ENCODE measurements at places on chromosomes 1 and 21.

GRCh38 chr1:186775881-186776560 is 52.7 kb upstream of the PLA2G4A start:
- no peak for DNase-seq

GRCh38 chr1:53326598-53327181 is 1.2 kb downstream of the LRP8 start:
- DNase-seq, result peak; percentile 40

- no peak for DNase-seq
These were observed 17.5 kb upstream of the OTUD3 start for GRCh38 chr1:19864570-19865160.

DNA sequence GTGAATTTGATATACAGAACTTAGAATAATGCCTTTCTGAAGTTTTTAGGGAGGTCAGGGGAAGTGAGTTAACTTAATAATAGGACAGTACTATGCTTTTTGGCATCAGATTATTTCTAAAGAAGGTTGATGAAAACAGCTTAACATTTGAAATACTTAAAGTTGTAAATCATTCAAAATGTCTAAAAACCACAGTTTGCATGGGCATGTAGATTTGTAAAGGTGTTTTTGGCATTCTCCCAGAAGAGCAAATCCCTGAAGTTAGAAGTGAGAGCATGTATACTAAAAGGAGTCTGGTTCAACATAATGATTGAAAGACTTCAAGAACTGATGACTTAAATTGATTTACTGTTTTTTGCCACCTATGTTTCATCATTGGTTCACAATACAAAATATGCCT is 6.7 kb downstream of the DR1 start:
- DNase-seq, result no peak

DNA sequence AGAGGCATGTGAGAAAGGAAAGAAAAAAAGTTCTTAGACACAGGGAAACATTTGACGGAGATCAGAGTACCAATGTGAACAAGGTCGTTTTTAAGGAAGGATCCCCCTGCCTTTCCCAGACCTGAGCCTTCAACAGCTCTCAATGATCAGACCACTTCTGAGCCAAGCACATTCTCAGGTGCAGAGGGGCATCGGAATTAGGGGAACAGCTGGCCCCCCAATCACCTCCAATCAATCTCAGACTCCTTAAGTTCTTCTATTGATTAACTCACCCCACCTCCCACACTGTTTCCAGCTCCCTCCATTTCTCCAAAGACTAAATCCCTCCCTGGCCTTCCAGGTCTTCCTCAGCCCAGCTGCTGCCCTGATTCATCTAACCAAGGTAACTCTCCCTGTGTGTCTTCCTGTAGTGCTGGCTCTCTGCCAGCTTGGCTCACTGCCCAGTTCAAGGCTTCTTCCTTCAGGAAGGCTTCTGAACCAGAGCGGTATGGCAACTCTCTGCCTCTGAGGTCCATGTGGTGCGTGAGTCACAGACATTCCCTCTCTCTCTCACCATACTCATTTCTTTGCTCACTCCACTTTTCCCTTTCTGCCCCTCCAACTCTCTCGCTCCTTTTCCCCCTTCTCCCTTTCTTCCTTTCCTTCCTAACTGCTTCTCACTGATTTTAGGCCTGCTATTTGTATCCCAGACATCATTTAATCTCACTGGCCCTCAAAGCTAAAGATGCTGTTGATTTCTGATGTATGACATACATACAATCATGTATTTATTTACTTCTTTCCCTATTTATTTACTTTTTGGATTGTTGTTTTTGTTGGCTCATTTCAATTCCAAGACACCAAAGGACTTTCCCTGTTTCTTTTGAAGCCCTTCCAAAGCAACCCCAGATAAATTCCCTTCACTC is 18.1 kb downstream of the CFAP45 start:
- no peak for DNase-seq

- DNase-seq, result no peak
These were observed 174.4 kb upstream of the GALNT2 start for GRCh38 chr1:229892515-229893117.

GRCh38 chr1:61241411-61241838 is 159.1 kb downstream of the NFIA start:
- DNase-seq, result no peak

- DNase-seq, result no peak
These were observed 41.7 kb downstream of the GABPA start for GRCh38 chr21:25776440-25776839.

DNA sequence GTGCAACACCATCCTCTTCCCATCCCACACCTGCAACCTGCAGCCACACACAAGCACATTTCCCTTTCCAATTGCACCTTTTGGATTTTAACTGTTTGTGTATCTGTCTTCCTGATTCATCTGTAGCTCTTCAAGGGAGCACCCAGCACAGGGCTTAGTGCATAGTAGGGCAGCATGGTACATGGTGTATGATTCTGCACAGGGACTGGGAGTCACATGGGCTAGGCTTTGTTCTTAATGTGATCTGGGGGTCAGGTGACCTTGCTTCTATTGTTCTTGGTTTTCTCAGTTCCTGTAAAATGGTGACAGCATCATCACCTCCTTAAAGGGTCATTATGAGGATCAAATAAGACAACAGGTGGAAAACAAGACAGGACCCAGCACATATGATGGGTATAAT is 419.3 kb downstream of the MATN1 start:
- no peak for DNase-seq

GRCh38 chr1:42745851-42746250 is 5.8 kb upstream of the CLDN19 start:
- DNase-seq, result no peak

DNA sequence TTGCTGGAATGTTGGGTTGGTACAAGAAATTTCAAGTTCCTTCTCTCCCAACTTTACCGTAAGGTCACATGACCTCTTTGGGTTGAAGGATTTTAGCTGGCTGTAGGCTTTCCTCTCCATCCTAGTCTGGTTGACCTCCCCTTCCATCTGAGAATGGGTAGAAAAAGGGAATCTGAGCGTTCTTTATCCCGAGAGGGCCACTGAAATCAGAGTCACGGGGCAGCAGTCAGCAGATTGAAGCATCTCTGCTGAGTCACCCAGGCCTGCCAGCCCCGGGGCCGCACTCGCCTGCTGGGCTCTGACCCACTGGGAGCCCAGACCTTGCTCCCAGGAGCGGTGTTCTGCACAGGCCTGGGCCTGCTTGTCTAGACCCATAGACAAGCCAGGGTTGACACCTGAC is 31.0 kb downstream of the TMCC2 start:
- no peak for DNase-seq

- no peak for DNase-seq
These were observed at the start of gene FCRLA for GRCh38 chr1:161706482-161707347. Gene FCRLA (plus strand): TSS chr1:161707229. CDS start chr1:161707265, 36 bp downstream.

GRCh38 chr1:243850202-243850451 is at the start of gene AKT3:
Gene AKT3 (minus strand): TSS chr1:243850243. CDS start chr1:243843170, 7,073 bp downstream.
- no peak for DNase-seq

DNA sequence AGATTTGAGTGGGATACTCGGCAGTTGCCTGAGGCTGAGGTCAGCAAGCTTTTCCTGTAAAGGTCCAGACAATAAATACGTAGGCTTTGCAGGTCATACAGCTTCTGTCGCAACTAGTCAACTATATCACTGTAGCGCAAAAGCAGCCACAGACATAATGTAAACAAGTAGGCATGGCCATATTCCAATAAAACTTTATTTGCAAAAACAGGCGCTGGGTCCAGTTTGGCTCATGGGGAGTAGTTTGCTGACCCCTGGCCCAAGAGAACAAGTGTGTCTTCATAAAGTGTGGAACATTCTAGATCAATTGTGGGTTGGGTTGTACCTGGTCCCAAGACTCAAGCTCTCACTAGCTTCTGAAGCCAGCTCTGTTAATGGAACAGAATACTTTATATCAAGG is 78.8 kb downstream of the MIS18A start:
- DNase-seq, result no peak

DNA sequence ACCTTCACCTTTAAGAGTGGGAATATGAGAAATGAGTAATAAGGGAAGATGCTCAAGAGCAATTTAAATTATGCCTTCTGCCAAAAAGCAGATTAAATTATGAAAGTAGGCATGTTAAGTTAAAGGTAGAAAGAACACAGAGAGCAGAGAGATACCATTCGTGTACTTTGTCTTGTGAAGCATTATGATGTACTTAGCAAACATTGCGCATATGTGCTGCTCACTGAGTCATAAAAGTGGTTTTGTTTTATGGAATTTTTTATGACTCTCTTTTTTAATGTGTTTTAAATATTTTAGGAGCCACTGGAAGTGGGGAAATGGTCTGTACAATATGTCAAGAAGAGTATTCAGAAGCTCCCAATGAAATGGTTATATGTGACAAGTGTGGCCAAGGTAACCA is 35.3 kb downstream of the MTF2 start:
- DNase-seq, result no peak

- DNase-seq, result no peak
These were observed 72.5 kb downstream of the DPT start for GRCh38 chr1:168656485-168656884.

GRCh38 chr21:31531967-31532366 is 127.5 kb upstream of the SOD1 start:
- DNase-seq, result no peak
